ENCODE measurements at places on chromosomes 13 and 19.

DNA sequence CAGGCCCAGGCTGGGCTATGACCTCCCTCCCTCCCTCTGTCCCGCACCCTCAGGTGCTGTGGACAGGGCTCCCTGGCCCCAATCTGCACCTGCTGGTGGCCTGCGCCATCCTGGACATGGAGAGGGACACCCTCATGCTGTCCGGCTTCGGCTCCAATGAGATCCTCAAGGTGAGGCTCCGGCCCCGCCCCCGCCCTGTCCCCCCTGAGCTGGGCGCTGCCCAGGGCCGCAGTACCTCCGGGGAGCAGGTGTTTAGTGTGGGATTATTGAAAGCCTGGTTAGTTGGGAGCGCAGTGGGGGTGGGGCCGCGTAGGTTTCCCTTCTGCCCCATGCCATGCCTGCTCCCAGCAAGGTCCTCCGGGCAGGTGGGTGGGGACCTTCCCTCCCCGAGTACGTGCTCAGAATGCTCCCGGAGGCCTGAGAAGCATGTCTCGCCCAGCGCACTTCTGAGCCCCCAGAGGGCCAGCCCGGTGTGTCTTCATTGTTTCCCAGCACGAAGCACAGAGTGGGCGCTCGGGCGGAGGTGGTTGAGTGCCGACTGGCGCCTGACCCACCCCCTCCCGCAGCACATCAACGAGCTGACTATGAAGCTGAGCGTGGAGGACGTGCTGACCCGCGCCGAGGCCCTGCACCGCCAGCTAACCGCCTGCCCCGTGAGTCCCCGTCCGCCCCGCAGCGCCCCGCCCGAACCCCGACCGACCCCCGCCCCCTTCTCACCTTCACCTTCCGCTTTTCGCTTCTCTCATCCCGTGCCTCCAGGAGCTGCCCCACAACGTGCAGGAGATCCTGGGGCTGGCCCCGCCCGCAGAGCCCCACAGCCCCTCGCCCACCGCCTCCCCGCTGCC, 8.8 kb downstream of the IL4I1 start:
- DNase-seq, result no peak

DNA sequence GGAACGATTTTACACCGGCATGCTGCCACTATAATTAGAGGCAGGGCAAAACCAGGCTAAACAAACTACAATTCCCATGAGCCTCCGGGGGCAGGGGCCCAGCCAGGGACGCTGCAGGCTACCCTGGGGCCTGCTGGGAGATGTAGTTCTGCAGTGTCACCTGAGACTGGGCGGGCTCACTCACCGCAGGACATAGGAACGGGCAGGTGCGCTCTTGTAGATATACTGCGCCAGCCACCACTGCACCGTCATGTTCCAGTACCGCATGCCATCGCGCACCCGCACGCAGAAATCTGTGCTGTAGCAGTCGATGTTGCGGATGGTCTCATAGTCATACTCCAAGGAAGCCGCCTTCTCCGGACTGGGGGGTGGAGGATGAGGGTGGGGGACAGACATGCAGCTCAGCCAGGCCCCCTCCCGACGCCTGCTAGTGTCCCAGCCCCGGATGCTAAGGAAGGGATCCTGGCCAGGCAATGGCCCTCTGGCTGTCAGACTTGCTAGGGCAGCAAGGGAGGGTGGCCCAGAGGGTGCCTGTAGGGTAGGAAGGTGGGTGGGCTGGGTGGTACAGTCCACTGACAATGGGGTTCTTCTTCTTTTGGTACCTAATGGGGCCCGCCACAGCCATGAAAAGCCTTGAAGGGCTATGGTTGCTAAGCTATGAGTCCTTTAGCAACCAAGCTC, 5.8 kb upstream of the TMC4 start:
- no peak for DNase-seq

- no peak for DNase-seq
Measured at GRCh38 chr13:73603646-73604045, 530.6 kb downstream of the KLF12 start.

- DNase-seq, result no peak
Measured at GRCh38 chr19:38911388-38912001, 491 bp downstream of the CCER2 start.

- no peak for DNase-seq
Measured at GRCh38 chr13:98797456-98797855, 45.0 kb upstream of the SLC15A1 start.

DNA sequence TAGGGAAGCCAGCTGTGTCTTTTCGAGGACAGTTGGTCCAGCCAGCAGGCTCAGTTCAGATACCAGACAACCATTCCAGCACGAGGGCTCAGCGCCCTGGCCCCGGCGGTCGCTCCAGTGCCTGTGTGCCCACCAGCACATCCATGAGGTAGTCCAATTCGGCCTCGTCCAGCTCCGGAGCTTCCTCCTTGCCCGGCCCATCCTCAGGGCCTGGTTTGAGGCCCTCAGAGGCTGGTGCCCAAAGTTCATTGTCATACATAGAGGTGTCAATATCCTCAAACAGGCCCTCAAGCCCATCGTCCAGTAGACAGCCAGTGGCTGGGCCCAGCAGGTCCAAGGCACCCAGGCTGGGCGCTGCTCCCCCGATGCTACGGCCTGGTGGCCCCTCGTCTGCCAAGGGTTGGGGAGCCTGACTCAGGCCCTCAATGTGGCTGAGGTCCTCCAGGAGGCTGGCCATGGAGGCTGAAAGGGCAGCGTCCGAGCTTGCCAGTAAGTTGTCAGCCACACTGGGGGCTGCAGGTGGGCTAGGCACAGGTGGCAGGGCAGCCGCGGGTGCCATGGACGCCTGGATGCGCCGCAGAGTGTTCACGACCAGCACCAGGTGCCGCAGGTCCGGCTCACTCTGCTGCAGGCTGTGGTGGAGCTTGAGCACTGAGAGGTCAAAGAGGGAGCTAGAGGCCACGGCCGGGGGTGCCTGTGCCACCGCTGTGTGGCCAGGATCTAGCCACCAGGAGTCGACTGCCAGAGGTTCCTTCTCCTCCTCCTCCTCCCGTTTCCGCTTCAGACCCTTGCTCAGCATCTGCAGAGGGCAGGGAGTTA, 2.8 kb downstream of the SERTAD1 start:
- DNase-seq, result no peak

DNA sequence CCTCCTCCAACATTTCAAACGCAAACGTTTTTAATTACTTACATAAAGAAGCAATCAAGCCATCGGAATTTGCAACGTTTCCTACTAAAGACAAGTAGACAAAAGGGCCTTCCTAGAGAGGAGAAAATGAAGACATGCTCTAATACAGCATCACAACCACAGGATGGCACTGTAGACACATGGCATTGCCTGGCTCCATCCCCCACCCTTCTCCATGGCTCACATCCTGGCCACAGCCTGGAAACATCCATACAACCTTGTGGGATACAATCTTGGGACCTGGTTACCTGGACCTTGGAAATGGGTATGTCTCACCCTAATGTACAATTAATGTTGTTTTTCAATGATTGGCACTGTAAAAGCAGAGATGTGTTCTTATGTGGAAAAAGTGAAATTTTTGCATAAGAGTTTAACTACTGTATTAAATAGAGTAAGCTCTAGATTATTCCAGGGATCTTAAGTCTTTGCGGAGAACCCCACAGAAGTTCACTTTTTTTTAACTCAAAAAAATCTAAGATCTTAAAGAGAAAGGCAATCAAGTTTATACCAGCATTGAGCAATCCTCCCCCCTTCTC, 21.5 kb downstream of the EBPL start:
- no peak for DNase-seq

- DNase-seq, result no peak
Measured at GRCh38 chr19:31723101-31723500, 373.9 kb upstream of the TSHZ3 start.

GRCh38 chr19:29944390-29945012, 2.5 kb downstream of the URI1 start:
- no peak for DNase-seq

GRCh38 chr19:23770672-23771250, 12.1 kb upstream of the ZNF681 start:
- no peak for DNase-seq

GRCh38 chr13:77918391-77919245, at the start of gene EDNRB:
TSS of gene EDNRB (minus strand) at chr13:77918831. CDS start at chr13:77918573, 258 bp downstream.
- DNase-seq, result no peak

DNA sequence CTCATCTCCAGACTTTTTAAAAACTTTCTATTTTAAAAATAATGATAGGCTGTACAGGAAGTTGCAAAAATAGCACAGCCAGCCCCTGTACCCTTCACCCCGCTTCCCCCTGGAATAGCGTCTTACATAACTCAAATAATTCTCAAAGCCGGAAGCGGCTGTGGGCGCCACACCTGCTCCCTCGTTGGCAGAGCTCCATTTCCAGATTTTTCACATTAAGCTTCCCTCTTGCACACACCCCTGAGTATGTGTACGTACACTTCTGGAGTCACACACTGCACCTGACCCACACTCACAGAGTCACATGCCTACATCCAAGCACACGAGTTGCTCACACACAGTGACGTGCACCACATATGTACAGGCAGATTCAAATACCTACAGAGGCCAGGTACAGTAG, 24.9 kb upstream of the DPP9 start:
- no peak for DNase-seq

- DNase-seq, result no peak
Measured at GRCh38 chr13:36919171-36919832, 736 bp downstream of the SMAD9 start.

- DNase-seq, result no peak
Measured at GRCh38 chr13:84672616-84673015, 790.3 kb upstream of the SLITRK1 start.

Data from activated naive CD4-positive, alpha-beta T cell (primary cell).